Stimulated activated CD4-positive, alpha-beta T cell treated with anti-CD3 and anti-CD28 coated beads, Interleukin-4, amount 100 ng/mL, for 1 hour (primary cell): ENCODE measurements at places on chromosomes 11 and 22.

GRCh38 chr11:88979641-88980040 lies 86.1 kb downstream of the GRM5 start:
- DNase-seq = no peak

DNA sequence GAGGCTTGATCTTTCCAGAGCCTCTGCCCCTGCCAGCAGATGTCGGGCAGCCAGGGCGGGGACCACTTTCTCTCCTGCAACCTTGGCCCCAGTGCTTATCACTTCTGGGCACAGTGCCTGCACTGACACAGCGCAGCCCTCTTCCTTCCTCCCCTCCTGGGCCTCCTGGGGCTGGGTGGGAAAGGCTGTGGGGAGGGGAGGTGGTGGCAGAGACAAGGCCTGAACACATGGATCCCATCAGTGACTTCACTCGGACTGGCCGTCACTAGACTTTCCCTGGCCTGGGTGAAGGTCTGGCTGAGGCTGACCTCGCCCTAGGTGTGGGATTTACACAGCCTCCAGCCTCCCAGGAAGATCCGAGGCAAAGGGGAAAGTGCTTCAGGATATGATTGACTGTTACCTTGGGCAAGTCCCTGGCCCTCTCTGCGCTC lies 68.1 kb downstream of the LRRC32 start:
- no peak for DNase-seq

GRCh38 chr11:96038046-96038445 lies 114.1 kb upstream of the MTMR2 start:
- DNase-seq = no peak

DNA sequence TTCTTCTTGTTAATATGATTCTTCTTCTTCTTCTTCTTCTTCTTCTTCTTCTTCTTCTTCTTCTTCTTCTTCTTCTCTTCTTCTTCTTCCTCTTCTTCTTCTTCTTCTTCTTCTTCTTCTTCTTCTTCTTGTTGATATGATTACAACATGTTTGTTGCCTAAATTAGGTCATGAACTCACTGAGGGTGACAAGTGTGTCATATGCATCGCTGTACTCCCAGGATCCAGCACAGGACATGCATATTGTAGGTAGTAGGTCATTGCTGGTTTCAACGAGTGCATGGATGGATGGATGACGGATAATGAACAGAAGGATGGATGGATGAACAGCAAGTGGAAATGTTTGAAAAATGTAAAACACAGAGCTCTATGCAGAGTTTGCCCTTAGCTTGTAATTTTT lies 14.9 kb upstream of the PVALB start:
- no peak for DNase-seq

DNA sequence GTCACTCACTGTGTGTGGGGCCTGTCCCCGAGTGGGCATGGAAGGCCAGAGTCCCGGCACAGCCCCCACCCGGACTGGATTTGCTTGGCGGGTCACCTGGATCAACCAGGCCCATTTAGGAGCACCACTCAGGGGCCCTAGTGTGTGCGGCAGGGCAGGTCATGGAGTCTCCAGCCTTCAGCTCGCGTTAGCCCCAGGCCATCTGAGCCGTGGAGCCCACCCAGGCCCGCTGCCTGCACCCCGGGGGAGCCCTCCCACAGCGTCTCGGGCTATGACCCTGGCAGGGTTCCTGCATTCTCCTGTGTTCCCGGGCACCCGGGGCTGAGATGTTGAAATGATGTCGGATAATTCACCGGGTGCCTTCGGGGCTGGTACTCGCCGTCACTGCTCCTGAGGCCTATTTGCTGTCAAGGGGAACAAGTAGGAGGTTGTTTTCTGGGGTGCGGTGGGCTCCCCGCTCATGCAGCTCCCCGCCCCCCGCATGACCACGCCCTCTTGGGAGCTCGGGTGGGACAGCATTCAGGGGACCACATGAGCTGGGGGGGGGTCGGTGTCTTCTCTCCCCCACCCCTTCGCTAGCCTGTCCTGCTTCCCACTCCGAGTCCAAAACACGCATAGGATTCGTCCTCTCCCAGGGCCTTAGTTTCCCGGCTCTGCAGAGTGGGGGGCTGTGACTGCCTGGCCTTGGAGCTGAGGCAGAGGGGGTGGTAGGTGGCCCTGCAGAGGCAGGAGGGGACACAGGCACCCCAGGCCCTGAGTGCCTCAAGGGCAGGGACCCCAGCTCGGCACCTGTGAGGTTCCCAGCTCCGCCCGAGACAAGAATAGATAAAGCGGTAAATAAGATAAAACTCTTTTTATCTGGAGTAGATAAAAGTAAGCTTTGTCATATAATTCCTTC lies 77.2 kb downstream of the KCNQ1 start:
- no peak for DNase-seq

GRCh38 chr11:93587858-93588581 lies 44.8 kb upstream of the SMCO4 start:
- no peak for DNase-seq

- no peak for DNase-seq
Observed at GRCh38 chr22:29587938-29588699, 7.2 kb upstream of the NIPSNAP1 start.

DNA sequence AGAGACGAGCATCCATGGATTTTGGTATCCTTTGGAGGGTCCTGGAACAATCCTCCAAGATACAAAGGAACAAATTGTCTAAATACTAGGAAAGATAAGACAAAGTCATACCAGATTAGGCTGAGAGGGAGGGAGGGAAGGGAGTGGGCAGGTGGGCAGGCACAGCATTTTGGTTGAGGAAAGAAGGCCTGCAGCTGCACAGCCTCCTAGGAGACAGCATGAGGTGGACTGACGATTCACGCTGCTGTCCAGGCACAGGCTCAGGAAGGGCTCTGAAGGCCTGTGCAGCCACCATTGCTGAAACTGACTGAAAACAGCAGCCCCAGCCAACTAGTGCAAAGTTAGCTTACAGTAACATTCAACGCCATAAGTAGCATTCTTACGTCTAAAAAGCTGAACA lies 64.7 kb downstream of the PACSIN2 start:
- DNase-seq = no peak

GRCh38 chr11:44176546-44177213 lies 81.2 kb downstream of the EXT2 start:
- no peak for DNase-seq

GRCh38 chr11:87529486-87529885 lies 491.8 kb downstream of the TMEM135 start:
- DNase-seq = no peak

DNA sequence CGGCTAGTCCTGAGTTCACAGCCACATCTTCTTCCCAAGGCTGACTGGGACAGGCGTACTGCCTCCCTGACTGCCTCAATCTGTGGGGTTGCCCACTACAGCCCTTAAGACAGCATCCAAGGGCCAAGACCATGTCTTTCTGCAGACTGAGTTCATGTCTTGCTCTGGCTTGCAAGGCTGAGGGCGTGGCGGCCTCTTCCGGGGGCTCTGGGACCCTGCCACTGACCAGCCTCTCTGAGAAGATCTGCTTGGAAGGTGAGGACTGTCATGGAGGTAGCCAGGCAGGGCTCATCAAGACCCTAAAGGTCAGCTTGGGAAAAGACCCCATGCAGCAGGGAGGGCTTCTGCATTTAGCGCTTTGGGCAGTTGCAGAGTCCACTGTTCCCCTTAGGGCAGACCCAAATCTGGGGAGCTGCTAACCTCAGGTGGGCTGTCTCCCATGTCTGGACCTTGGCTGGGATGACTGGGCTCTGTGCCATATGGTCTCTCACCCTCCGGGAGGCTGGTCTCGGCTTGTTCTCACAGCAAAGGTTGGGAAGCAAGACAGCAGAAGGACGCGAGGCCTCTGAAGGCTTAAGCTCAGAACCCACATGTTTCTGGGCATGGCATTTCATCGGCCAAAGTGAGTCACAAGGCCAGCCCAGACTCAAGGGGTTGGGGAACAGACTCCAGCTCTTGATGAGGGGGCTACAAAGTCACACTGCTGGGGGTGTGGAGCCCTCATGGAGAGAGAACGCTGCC lies 109.1 kb upstream of the LMO1 start:
- no peak for DNase-seq

GRCh38 chr11:78990261-78990660 lies 415.6 kb upstream of the NARS2 start:
- DNase-seq = no peak

DNA sequence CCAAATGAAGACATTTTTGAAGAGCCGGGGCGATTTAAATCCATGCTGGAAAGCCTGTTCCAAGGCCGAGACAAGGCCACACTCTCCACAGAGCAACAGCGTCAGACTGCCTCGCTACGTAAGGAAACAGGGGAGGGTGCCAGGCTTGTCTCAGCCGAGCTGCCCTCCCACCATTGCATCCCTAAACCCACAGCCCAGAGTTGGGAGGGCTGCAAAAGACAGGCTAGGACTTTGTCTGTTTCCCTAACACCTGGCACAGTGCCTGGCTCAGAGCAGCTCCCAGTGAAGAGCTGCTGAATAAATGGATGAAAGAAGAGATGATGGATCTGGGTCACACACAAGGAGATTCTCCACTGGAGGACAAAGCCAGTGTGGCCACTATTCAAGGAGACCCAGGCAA lies 51.3 kb upstream of the SCUBE2 start:
- DNase-seq = no peak

DNA sequence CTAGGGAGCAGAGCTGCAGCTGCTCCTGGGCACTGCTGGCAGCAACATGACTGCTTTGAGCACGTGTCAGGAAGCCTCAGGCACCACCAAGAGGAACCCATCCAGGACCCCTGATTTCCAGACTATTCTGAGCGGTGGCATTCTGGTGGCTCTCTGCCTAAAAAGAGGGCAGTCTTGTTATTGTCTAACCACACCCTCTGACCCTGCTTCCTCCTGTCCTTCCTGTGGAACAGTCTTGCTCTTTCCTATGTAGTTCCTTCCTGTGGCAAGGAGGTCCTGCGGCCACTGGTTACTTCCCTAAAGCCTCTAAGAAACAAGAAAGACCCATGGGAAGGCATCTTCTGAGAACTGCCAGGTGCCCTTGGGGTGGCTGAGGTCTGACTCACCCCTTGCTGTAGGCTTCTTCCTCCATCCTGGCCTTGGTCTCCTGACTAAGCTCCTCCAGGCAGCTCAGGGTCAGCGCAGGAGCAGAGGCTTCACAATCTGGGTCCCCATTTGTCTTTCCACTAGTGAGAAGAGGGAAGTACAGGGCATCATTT lies 13.1 kb upstream of the LYVE1 start:
- DNase-seq = no peak

DNA sequence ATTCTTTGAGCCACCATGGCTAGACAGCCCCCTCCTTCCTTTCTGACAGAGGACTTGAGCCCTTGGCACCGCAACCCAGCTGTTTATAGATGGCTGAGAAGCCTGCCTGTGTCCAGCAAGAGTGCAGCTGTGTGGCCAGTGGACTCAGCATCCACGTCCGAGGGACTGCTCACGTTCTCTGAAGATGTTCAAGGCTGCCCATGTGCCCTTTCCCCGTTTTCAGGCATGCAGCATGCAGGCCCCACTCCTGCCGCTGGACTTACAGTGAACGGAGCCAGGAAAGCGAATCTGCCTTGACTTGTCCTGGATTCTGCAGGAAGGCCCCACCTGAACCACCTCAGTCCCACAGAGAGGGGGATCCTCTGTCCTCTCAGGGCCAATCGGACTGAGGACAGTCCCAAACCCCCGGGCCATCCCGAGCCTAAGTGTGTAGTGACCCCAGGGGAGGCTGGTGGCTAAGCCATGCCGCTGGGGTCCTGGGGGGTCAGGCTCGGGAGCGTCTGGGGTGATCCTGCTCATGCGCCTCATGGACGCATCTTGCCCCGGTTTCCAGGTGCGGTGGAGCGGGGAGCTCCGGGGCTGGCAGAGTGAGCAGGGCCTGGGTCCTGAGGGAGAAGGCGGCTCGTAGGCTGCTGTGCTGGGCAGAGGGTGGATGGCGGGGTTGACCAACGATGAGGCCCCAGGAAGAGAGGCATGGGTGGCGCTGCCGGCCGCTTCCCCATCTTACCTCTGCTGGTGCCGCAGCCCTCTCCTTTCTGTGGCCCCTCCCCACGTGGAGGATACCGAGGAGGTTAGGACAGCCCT lies 170.7 kb downstream of the CTTN start:
- DNase-seq = no peak

DNA sequence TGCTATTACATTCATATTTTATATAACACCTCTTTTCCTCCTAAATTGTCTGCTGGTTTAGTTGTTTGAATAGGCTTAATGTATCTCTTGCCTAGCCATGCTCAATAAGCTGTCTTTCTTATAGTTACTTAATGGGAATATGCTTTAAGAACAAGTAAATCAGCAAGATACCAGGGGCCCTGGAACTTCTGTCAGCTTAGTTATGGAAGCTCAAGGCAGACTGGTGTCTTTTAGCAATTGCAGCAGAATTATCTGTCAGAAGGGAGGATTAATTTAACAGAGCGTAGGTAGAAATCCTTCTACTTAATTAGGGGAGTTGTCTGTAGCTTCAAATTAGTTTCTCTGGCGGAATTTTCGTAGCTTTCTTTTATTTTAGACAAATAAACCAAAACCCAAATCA lies 94.9 kb downstream of the C11orf91 start:
- no peak for DNase-seq

DNA sequence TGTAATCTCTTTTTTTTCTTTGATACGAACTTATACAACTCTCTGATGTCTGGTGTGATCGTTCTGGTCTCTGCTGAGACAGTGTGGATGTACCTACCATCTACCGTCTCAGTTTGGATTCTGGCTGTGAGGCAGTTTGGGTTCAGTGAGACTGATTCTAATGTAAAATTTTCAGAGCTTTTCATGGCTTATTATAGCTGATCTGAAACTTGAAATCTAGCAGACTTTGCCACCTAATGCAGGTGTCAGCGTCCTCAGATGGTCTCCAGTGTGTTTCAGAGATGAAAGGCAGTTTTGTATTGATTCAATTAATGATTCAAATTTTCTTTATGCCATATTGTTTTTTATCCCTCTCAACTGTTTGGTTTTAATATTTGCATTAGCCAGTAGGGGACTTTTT lies 35.9 kb downstream of the PPFIBP2 start:
- DNase-seq = no peak

DNA sequence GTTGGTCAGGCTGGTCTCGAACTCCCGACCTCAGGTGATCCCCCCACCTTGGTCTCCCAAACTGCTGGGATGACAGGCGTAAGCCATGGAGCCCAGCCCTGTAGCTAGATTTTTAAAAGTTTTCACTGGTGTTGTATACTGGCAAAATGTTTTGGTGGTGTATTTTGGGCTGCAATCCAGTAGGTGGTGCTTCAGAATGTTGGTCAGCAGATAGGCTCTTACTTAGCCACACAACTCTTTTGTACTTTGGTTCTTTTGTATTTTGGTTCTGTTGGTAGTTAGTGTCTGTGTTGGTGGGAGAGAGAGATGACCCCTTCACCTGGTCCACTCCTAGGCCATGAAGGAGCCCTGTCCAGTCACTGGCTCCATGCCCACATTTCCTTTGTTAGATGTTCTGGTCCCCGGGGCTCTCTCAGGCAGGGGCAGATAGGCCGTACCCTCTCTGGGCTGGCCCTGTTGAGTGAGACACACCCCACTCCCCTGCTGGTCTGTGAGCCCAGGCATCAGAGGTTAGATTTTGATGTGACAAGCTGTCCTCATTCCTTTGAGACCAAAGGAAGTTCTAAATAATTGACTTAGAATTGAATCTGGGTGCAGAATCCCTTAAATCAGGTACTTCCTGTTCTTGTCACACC lies 123.8 kb downstream of the DDX10 start:
- no peak for DNase-seq

- no peak for DNase-seq
Observed at GRCh38 chr11:88489030-88489429, 151.5 kb upstream of the CTSC start.

GRCh38 chr22:44442186-44442815 lies 55.7 kb downstream of the RTL6 start:
- no peak for DNase-seq

GRCh38 chr11:101215069-101215468 lies 85.5 kb upstream of the PGR start:
- no peak for DNase-seq

- DNase-seq = no peak
Observed at GRCh38 chr11:16981651-16982194, 32.5 kb downstream of the PLEKHA7 start.

- DNase-seq = no peak
Observed at GRCh38 chr11:70074746-70075145, 3.4 kb upstream of the ANO1 start.
